ENCODE measurements at places on chromosomes 2 and 18. TPM values are rescaled to one million over a fixed set of nuclear protein-coding genes. Genes with fewer than 3 reads are reported as not detected.

GRCh38 chr18:68839701-68840100 lies 41.8 kb downstream of the CCDC102B start:
- H3K4me3 ChIP-seq = no peak overlapping the region
- peak overlapping the region; percentile 78 for H3K27ac ChIP-seq
- no peaks in the 10 kb centered on the region for H3K36me3 ChIP-seq
- no peaks in the 10 kb centered on the region for H3K27me3 ChIP-seq
- DNase-seq = peak; percentile 54

DNA sequence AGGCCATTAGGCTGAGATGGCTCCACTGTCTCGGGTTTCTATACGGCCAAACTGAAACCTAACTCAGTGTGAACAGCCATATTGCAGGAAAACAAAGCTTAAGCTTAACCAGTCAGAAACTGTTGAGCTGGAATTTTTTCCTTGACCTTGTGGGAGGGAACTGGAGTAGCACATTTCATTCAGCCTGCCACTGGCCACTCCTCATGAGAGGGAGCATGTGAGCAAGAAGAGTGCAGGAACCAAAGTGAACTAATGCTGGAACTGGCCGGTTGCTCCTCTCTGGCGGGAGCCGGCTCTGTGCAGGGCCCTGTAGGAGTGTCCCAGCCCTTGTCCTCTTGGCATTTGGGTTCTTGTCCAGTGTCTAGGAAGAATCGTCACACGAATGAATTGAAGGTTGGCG lies 5.9 kb upstream of the POLE4 start:
- H3K36me3 ChIP-seq = no peaks in the 10 kb centered on the region
- no peak overlapping the region for H3K4me3 ChIP-seq
- H3K27ac ChIP-seq = no peak overlapping the region
- H3K27me3 ChIP-seq = no peaks in the 10 kb centered on the region
- no peak for DNase-seq

- H3K36me3 ChIP-seq = peaks cover 12% of the 10 kb centered on the region
- DNase-seq = no peak
- 0 out of 2 replicates have a peak overlapping the region, but pooled peaks have one; percentile 10 for H3K27ac ChIP-seq
- no peaks in the 10 kb centered on the region for H3K27me3 ChIP-seq
- no peak overlapping the region for H3K4me3 ChIP-seq
- H3K4me1 ChIP-seq = peaks cover 72% of the 10 kb centered on the region
Measured at GRCh38 chr2:160355080-160355479, 138.5 kb downstream of the RBMS1 start.

GRCh38 chr2:589281-590130 lies 87.7 kb downstream of the TMEM18 start:
- H3K27me3 ChIP-seq = no peaks in the 10 kb centered on the region
- no peak overlapping the region for H3K27ac ChIP-seq
- DNase-seq = no peak
- no peaks in the 10 kb centered on the region for H3K36me3 ChIP-seq

DNA sequence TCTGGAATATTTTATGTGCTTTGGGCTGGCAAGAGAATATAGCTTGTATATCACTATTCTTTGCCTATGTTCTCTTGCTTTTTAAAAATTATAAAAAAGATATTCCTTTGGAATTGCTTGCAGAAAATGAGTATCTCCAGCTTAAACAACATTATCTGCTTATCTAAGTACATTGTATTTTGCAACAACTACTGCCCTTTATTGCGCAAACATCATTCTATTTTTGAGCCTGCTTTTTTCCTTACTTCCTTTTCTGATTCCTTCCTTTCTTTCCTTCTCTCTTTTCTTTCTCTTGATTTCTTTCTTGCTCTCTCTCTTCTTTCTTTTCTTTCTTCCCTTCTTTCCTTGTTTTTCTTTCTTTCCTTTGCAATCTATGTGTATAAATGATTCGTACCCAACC lies 74.0 kb downstream of the UNC80 start:
- no peak for DNase-seq
- no peaks in the 10 kb centered on the region for H3K27me3 ChIP-seq
- H3K27ac ChIP-seq = no peak overlapping the region
- H3K4me1 ChIP-seq = no peaks in the 10 kb centered on the region

GRCh38 chr2:240810199-240810598 lies 9.8 kb downstream of the KIF1A start:
- H3K4me3 ChIP-seq = no peak overlapping the region
- no peak for DNase-seq
- no peaks in the 10 kb centered on the region for H3K4me1 ChIP-seq
- H3K27me3 ChIP-seq = peaks cover 32% of the 10 kb centered on the region
- no peaks in the 10 kb centered on the region for H3K36me3 ChIP-seq

DNA sequence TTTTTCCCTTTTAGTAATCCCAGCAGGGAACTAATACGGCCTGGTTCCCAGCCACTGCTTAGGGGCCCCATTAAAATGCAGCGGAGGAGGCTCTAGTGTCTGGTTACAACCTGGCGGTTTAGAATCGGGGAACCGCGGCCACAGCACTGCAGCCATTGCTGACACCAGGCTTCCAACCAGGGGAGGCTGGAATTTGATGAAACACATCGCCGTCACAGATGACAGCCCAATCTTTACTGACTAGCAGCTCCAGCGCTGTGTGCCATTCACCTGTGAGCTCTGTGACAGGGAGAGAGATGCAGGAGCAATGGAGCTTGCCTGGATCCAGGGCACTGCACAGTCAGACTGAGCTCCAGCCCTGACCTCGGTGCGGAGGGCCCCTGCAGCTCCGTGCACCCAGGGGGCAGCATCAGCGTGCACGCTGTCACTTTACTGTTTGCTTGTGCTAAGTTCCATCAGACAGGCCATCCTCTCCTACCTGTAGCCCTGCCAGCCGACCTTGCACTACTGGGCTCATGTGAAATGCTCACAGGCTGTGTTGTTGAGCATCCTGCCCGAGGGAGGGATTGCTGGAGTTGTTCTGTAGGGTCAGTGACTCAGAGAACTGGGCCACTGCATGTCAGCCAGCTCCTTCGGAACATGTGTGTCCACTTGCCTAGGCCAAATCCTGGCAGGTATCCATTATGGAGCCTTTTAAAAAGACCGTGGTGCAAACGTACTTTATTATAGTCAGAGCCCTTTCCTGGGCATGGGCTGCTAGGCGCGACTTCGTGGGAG lies 203.5 kb downstream of the SEPTIN10 start:
- no peaks in the 10 kb centered on the region for H3K4me1 ChIP-seq
- peak; percentile 32 for DNase-seq
- H3K27ac ChIP-seq = no peak overlapping the region
- H3K4me3 ChIP-seq = no peak overlapping the region
- H3K36me3 ChIP-seq = no peaks in the 10 kb centered on the region

DNA sequence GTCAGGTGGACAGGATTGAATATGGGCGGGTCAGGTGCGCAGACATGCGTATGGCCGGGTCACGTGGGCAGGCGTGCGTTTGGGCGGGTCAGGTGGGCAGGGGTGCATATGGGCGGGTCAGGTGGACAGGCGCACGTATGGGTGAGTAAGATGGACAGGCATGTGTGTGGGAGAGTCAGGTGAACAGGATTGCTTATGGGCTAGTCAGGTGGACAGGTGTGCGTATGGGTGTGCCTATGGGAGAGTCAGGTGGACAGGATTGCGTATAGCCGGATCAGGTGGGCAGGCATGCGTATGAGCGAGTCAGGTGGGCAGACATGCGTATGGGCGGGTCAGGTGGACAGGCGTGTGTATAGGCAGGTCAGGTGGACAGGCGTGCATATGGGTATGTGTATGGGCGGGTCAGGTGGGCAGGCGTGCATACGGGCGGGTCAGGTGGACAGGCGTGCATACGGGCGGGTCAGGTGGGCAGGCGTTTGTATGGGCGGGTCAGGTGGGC lies 30.3 kb upstream of the KLF11 start:
- H3K27ac ChIP-seq = no peak overlapping the region
- no peak for DNase-seq
- no peaks in the 10 kb centered on the region for H3K36me3 ChIP-seq
- peaks cover 12% of the 10 kb centered on the region for H3K4me1 ChIP-seq
- no peak overlapping the region for H3K4me3 ChIP-seq
- no peaks in the 10 kb centered on the region for H3K27me3 ChIP-seq

GRCh38 chr18:80056095-80056494 lies 21.9 kb downstream of the RBFA start:
- no peak overlapping the region for H3K27ac ChIP-seq
- no peaks in the 10 kb centered on the region for H3K27me3 ChIP-seq
- DNase-seq = peak; percentile 6
- H3K4me1 ChIP-seq = no peaks in the 10 kb centered on the region
- H3K4me3 ChIP-seq = no peak overlapping the region

DNA sequence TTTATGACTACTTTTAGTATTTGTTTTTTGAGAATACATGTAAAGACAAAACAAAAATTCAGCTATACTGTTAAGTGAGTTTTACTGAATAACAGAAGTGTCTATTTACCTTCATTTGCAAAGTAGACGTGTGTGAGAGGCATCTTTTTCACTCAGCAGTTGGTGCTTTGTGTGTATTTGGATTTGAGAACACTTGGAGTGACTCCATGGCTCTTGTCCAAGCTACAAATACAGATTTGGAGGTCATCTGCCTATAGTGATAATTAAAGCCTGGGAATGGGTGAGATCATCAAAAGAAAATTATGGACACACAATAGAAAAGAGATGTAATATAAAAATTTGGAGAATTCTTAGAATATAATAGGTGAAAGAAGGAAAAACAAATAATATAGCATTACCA lies 6.2 kb downstream of the NAB1 start:
- H3K27ac ChIP-seq = no peak overlapping the region
- H3K36me3 ChIP-seq = peaks cover 5% of the 10 kb centered on the region
- no peaks in the 10 kb centered on the region for H3K27me3 ChIP-seq
- H3K4me3 ChIP-seq = no peak overlapping the region

DNA sequence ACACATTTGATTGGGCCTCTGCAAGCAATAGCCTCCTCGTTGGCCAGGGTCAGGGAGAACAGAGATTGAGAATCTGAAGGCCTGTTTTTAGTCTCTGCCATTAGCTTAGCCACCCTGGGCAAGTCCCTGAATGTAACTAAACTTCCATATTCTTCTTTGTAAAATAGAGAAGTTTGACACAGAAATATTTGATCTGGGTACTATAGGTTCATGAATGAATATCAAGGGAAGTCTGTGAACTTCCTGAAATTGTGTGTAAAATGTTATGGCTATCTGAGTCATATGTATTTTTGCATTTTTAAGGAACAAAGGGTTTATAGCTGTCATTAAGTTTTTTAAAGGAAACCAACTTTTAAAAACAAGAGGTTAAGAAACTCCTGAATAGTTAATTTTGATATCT lies 23.2 kb downstream of the RND3 start:
- DNase-seq = no peak
- H3K4me3 ChIP-seq = no peak overlapping the region
- H3K27ac ChIP-seq = no peak overlapping the region
- no peaks in the 10 kb centered on the region for H3K27me3 ChIP-seq

DNA sequence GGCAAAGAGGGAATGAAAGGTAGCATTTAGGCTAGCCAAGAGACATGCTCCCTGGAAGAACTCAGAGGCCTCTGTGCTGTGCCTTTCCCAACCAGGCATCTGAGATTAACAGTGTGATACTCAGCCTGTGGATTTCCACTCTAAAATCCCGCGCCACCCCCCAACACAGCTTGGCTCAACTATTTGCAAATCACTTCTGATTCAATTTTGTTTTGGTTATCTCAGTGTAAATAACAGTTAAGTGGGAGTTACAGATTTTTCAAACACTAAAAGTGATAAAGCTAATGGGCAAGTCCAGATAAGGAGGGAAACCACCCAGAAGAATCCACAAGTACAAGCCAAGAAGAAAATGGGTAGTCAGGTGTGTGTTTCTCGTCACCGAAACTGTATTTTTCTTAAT lies 1.4 kb upstream of the NRP2 start:
- no peaks in the 10 kb centered on the region for H3K36me3 ChIP-seq
- H3K4me1 ChIP-seq = peaks cover 24% of the 10 kb centered on the region
- H3K4me3 ChIP-seq = no peak overlapping the region
- no peak overlapping the region for H3K27ac ChIP-seq

GRCh38 chr2:64327510-64328414 lies 126.2 kb upstream of the LGALSL start:
- no peaks in the 10 kb centered on the region for H3K36me3 ChIP-seq
- DNase-seq = peak; percentile 46
- H3K4me1 ChIP-seq = peaks cover 12% of the 10 kb centered on the region
- H3K27ac ChIP-seq = no peak overlapping the region
- H3K27me3 ChIP-seq = no peaks in the 10 kb centered on the region
- no peak overlapping the region for H3K4me3 ChIP-seq

DNA sequence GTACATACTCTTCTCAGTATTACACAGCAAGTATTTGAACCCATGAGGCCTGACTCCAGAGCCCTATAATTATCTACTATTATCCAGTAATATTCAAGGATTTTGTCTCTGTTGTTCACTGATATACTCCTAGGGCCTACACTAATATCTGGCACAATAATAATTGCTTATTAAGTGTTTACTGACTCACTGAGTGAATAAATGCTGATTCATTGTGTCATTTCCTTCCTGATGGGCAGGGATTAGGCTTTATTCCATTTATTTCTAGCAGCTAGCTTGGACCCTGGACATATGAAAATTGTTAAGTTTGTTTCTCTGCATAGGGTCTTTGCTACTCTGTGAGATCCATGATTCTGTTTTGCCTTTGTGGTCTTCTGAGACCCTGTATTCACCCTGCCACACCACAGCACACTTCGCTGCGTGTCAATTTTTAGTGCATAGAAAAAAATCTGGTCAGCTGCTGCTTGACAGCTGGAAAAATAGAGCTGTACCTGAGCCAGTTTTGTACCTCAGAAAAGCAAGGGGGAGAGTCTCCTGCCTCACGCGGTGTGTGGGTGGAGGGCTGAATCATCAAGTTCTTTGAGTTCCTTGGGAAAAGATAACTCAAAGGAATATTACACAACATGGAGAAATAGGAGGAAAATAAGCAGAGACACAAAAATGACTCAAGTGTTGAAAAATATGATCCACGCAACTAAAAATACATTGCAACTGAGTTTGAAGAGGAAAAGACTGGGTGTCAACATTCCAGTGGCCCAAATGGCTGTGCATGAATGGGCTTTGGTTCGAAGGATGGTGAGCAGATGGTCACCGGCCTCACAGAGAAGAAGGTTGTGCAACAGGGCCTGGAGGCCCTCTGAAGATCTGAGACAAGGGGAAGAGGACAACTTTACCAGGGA lies 18.9 kb upstream of the DPP4 start:
- peak; percentile 98 for DNase-seq
- no peaks in the 10 kb centered on the region for H3K27me3 ChIP-seq
- no peaks in the 10 kb centered on the region for H3K36me3 ChIP-seq
- peaks cover 62% of the 10 kb centered on the region for H3K4me1 ChIP-seq
- peak overlapping the region; percentile 97 for H3K27ac ChIP-seq

DNA sequence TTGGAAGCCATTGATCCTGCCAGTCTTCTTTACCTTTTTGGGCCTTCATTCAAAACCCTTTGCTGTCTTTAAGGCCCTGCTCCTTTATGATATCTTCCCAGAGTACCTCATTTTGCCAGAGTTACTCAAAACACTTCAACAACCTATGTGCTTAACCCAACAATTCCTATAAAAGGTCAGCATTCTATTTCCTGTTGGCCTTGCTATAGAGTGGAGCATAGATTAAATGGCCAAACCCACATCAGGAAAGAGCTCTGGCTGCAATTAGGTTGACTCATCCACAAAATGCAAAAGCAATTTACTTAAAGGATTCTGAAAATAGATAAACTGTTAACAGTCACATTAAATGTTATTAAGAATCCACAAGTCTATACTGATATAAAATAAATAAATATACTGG lies 21.2 kb downstream of the MRPL33 start:
- DNase-seq = peak; percentile 58
- no peaks in the 10 kb centered on the region for H3K27me3 ChIP-seq
- no peaks in the 10 kb centered on the region for H3K36me3 ChIP-seq
- peak overlapping the region; percentile 46 for H3K27ac ChIP-seq
- H3K4me1 ChIP-seq = peaks cover 30% of the 10 kb centered on the region

TEX51 gene
- total RNA-seq = not detected

ATL2 gene
- total RNA-seq = 29.3 TPM

PDE1A gene
- 16.3 TPM for total RNA-seq

GCKR gene
- 0.11 TPM for total RNA-seq

EML6 gene
- 0.63 TPM for total RNA-seq

GAL3ST2 gene
- not detected for total RNA-seq

CFAP53 gene
- total RNA-seq = 0.11 TPM

RAB31 gene
- total RNA-seq = 40.5 TPM

ALK gene
- total RNA-seq = not detected

DSC3 gene
- total RNA-seq = not detected
